Activated CD4-positive, alpha-beta T cell treated with anti-CD3 and anti-CD28 coated beads for 36 hours (primary cell): ENCODE measurements at places on chromosomes 1 and 21.
A peak's percentile ranks its signal among the peaks of the same experiment; 100 is the strongest.

- DNase-seq = no peak
Observed at GRCh38 chr21:14538483-14538882, 7.6 kb downstream of the SAMSN1 start.

DNA sequence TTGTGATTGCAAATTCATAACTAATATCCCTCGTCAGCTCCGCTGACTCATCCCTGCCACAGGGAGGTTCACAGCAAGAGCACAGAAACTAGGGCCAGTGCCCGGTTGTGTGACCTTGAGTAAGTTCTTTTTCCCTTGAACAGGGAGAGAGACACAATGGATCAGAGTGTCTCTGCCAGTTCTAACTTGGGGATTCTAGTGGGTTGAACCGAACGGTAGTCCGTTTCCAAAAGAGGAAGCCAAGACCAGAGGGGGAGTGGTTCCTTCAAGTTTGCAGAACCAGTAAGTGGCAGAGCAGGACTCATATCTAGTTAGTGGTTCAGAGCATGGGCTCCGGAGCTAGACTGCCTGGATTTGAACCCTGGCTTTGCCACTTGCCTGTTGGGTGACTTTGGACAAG, 4.9 kb upstream of the SHISA4 start:
- peak; percentile 33 for DNase-seq

DNA sequence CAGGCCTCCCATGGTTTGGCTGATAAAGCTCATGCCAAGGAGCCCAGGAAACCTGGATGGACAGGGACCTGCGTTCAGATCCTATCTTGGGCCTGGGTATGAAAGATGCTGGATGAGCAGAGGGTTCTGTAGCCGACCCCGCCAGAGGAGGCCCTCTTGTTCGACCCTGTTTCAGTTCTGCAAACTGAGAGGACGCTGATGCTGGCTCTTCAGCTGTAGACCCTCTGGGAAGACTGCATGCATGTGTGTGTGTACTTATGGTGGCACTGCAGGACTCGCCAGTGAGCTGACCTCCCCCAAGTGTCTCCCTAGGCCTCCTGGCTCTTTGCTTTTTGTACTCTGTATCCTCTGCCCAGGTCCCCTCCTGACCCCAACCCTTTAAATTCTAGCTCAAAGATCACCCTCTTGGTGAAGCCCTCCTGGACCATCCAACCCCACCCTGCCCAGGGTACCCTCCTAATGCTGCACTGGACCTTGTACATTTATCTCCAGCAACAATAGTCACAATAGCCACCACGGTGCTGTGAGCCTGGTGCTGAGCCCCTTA, 1.6 kb downstream of the EPS8L3 start:
- DNase-seq = no peak

GRCh38 chr1:230581446-230582079, 60.7 kb upstream of the COG2 start:
- no peak for DNase-seq

GRCh38 chr1:234554698-234555311, 55.2 kb downstream of the IRF2BP2 start:
- DNase-seq = no peak

DNA sequence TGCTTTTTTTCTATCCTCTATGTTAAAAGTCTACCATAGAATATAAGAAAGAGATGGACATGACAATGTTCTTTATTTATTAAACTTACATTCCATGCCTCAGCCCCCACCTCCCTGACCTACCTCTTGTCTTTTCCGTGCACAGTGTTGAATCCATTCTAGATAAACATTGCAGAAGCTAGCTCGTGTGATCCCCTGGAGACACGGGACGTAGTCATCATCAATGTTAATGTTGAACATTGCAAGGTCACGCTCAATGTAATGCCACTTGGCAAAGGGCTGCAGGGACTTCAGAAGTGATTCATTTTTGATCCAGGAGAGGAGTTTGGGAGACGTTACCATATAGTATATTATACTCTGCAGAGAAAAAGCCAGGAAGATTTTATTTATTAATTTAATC, 66.4 kb downstream of the NTPCR start:
- no peak for DNase-seq

- DNase-seq = no peak
Observed at GRCh38 chr1:30310966-30311742, 412.2 kb downstream of the MATN1 start.

GRCh38 chr1:215081661-215082531, 641 bp upstream of the KCNK2 start:
- DNase-seq = no peak

DNA sequence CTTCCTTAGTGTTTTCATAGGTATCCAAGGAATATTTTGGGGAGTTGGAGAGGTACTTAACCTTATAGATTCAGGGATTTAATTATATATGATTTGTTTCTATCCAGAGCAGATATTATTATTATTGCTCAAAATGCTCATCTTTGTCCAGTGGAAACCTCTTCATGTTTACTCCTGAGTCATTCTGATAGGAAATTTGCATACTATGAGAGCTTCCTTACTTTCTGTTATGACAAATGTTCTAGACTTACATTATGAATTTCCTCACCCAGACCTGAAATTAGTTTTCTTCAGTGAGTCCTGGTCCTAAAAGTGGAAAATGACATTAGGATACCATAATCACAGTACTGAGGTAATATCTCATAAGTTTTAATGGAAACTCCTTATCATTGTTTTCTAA, 57.5 kb upstream of the PLPPR5 start:
- DNase-seq = no peak

- no peak for DNase-seq
Observed at GRCh38 chr1:230591678-230592077, 50.6 kb upstream of the COG2 start.

- no peak for DNase-seq
Observed at GRCh38 chr1:28104866-28105467, 16.6 kb upstream of the EYA3 start.

DNA sequence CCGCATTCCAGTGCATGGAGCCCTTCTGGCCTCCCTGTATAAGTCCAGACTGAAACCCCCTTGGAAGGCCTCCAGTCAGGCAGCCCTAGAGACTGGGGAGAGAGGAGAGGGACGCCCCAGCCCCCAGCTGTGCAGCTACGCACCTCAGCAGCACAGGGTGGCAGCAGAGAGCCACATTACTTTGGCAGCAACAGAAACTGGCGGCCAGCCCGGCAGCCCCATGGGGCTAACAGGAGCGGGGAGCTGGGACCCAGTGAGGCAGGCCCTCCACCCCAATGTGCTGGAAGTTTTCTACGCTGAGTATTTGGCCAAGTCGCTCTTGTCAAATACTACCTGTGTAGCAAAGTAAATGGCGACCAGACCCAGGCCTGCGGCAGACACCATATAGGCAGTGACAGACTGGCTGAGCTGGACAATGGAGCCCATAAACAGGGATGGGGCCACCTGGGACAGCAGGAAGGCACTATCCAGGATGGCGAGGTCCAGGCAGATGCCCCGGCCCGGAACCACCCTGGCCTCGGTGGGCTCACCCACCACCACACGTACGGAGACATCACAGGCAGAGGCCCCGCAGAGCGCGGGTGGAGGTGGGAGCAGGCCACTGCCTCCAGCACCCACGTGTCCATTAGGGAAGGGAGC, 21.2 kb downstream of the SLC45A3 start:
- peak; percentile 88 for DNase-seq

DNA sequence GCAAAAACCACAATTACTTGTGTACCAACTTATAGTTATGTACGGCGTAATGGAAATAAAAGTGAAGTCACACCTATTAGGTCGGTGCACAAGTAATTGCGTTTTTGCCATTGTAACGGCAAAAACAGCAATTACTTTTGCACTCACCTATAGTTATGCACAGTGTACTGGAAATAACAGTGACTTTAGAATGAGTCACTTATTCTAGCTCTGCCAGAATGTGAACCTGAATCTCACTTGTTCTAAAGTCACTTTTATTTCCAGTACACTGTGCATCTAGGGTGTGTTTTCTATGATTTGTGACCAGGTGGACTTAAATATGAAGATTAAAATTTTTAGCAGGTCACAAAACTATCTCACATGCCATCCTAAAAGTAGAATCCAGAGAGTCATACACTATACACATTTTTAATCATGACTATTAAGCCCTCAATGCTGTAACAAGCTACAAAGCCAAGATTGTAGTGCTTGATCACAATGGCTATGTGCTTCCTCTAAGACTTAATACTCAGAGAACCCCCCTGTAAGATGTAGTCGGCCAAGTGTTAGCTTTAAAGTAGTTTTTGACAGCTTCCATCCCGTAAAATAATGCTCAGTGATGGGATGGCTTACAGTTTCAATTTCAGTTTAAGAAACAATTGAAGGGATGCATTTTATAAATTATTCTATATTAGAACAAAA, 218.8 kb downstream of the NEGR1 start:
- no peak for DNase-seq

DNA sequence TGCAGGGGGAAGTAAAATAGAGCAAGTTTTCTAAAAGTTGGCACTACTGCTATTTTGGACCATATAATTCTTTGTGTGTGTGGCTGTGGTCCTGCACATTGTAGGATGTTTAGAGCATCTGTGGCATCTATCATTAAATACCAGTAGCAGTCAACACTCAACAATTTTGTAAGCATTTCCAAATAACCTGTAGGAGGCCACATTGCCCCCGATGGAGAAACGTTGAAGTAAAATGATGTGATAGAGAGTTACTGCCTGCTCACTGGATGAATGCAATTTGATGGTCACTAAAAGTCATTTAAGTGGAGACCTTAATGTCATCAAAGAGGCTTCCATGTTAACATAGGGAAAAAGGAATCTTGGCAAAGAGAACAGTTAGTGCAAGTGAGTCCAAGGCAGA, 560.8 kb downstream of the NEGR1 start:
- no peak for DNase-seq

- peak; percentile 69 for DNase-seq
Observed at GRCh38 chr1:232923739-232924386, 26.5 kb upstream of the NTPCR start.

DNA sequence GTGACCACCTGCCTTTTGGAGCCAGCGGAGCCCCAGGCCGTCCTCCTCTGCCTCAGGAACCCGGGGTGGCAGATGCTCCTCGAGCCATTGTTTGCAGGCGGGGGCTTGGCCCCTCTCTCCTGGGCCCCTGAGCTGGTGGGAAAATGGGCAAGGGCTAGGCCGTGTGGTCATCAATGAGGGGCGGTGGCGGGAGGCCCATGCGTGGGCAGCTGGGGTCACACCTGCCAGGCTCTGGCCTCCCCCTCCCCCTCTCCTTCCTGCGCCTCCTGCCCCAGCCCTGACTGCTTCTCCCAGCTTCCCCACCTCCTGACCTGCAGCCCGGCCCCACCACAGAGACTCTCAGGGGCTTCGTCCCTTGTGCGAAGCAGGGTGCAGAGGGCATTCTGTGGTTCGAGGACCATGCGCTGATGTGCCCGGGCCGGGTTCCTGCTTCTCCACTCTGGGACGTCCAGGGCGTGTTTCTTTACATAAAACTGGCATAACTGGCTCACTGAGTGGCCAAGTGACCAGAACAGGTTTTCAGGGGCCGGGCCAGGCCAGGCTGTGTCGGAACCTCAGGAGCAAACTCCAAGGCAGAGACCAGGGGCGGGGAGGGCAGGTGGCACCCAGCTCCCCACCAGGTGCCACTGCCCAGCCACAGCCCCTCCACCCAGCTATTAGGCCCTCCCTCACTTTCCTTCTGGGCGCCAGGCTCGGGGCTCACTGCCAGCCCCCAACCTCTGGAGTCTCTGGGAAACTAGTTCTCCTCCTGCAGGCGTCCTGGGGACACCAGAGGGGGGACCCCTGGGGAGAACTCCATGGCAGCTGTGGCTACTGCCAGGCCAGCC, 9.3 kb downstream of the SAMD11 start:
- no peak for DNase-seq

- no peak for DNase-seq
Observed at GRCh38 chr1:207282058-207282457, 39.4 kb upstream of the CD55 start.

DNA sequence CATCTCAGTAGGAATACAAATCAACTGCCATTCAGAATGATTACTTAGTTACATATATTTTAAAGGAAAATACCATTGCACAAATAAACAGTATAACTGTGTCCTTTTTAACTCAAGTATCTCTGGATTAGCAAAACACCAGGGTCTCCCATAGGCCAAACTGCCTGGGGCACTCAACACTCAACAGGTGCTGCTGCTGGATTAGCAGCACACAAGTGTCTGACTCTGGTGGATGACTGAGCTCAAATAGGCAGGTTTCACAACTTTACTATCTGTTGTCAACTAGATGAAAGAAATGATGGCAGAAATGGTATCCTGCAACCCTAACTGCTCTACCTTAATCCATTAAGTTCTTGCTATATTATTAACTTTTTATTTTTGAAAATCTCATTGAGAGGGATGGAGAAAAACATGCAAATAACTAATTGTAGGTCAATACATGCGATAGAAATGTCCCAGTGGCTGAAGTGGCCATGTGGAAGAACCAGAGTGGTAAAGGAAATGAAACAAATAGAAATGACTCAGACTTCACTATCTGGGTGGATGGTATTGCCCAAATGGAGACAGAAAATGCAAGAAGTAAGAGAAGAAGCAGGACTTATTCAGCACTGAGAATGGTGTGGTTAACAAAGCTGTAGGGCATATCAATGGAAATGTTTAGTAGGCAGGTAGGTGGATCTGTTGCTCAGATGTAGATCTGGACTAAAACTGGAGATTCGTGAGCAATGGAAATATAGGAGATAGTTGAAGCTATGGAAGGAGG, 90.8 kb upstream of the CCDC190 start:
- peak; percentile 3 for DNase-seq

GRCh38 chr1:26388791-26389445, 16.4 kb upstream of the ZNF683 start:
- DNase-seq = no peak

- no peak for DNase-seq
Observed at GRCh38 chr1:236861560-236862218, 66.6 kb downstream of the MTR start.

DNA sequence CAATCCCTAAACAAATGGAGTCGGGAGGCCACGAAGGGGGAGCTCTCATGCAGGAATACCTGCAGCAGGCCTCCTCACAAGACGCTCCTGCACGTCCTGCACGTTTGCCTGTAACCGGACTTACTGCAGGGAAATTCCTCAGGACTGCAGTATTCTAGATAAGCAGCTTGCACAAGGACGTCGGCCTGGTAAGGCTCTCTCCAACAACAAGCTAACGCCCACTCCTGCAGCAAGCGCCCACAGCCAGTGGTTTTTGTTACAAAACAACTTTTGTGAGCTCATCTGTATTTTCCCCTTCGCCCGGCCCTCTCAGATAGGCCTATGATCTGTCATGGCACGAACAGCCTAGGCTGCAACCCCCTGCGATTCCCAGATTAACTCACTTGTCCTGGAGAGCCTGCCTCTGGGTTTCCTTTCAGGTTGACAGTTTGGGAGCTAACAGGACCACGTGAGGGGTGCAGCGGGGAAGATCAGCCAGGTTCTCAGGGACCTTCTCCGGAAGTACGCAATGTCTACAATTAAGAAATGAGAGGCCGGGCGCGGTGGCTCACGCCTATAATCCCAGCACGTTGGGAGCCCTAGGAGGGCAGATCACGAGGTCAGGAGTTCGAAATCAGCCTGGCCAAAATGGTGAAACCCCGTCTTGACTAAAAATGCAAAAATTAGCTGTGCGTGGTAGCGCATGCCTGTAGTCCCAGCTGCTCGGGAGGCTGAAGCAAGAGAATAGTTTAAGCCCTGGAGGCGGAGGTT, 921 bp upstream of the MIB2 start:
- DNase-seq = peak; percentile 81

GRCh38 chr1:99374109-99374508, 109.8 kb downstream of the PLPPR4 start:
- DNase-seq = no peak
